ENCODE measurements at places on chromosomes 2 and 18. TPM values are rescaled to one million over a fixed set of nuclear protein-coding genes. Genes with fewer than 3 reads are reported as not detected.

DNA sequence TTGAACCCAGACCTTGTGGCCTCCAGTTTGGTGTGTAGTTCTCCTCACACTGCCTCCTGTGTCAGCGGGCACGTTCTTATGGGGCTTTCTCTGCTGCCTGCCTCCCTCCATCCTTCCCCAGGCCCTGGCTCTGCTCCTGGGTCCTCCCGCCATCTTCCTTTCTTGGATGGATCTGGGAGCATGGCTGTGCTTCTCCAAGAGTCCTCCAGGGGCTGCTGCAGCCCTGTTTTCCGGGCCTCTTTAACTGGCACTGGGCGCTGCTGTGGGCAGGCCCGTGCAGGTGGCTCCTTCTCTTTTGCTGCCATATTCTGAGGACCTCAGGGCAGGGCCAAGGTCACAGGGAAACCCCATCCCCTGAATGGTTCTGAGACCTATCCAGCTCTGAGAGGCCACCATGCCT is 17.8 kb downstream of the THNSL2 start:
- H3K27me3 ChIP-seq = peaks cover 15% of the 10 kb centered on the region
- H3K36me3 ChIP-seq = peaks cover 5% of the 10 kb centered on the region
- H3K27ac ChIP-seq = no peak overlapping the region

- DNase-seq = peak; percentile 24
- no peak overlapping the region for H3K4me3 ChIP-seq
- H3K27me3 ChIP-seq = peaks cover 9% of the 10 kb centered on the region
- H3K36me3 ChIP-seq = peaks cover 2% of the 10 kb centered on the region
- H3K27ac ChIP-seq = no peak overlapping the region
Observed at GRCh38 chr2:129812071-129812470, 167.4 kb upstream of the RAB6C start.

- H3K27ac ChIP-seq = peak overlapping the region; percentile 95
- peak overlapping the region; percentile 88 for H3K4me3 ChIP-seq
- H3K27me3 ChIP-seq = no peaks in the 10 kb centered on the region
- H3K4me1 ChIP-seq = peaks cover 56% of the 10 kb centered on the region
- no peak for DNase-seq
Observed at GRCh38 chr2:226836548-226836885, 663 bp downstream of the RHBDD1 start.

- no peak overlapping the region for H3K27ac ChIP-seq
- H3K4me3 ChIP-seq = no peak overlapping the region
- H3K36me3 ChIP-seq = peaks cover 19% of the 10 kb centered on the region
- no peaks in the 10 kb centered on the region for H3K4me1 ChIP-seq
- no peak for DNase-seq
Observed at GRCh38 chr18:37055137-37055802, 226.3 kb downstream of the KIAA1328 start.

DNA sequence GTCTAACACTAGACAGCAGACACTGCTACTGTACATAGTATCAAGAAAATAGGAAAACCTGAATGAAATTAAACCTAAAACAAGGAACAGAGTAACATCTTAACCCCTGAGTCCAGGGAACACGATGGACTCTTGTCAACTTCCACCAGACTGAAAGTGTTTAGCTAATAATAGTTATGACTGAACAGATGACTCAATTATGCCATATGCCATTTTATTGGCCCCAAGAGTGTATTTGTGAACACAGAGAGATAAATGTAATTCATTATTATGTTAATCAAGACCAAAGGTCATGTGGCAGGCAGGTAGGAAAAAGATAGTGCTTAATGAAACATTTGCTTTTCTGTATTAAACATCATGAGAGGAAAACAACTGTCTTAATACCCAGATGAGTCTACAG is 58.0 kb downstream of the NYAP2 start:
- no peak overlapping the region for H3K4me3 ChIP-seq
- H3K27ac ChIP-seq = no peak overlapping the region
- peaks cover 7% of the 10 kb centered on the region for H3K27me3 ChIP-seq
- H3K4me1 ChIP-seq = no peaks in the 10 kb centered on the region

- H3K36me3 ChIP-seq = no peaks in the 10 kb centered on the region
- no peaks in the 10 kb centered on the region for H3K4me1 ChIP-seq
- H3K4me3 ChIP-seq = no peak overlapping the region
- no peak overlapping the region for H3K27ac ChIP-seq
- H3K27me3 ChIP-seq = peaks cover 21% of the 10 kb centered on the region
- DNase-seq = no peak
Observed at GRCh38 chr2:199370150-199370780, 87.5 kb downstream of the SATB2 start.

DNA sequence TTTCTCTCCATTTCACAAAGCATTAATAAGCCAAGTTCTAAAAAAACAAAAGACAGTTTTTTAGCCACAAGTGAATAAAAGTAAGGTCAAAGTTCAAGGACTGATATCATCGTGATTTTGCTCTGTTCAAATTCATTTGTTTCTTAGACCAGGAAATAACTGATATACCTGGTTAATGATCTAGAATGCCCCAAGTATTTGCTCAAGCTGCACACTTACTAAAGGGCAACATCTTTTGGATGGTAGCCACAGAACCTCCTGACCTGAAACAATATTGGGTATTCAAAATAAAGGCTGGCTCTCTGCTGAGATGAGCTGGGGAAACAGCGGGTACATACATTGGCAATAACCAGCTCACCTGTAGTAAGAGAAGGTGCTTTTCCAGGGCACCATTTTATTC is 314.7 kb upstream of the LYPD1 start:
- no peak for DNase-seq
- H3K4me1 ChIP-seq = no peaks in the 10 kb centered on the region
- H3K4me3 ChIP-seq = no peak overlapping the region
- no peaks in the 10 kb centered on the region for H3K36me3 ChIP-seq
- H3K27me3 ChIP-seq = no peaks in the 10 kb centered on the region
- no peak overlapping the region for H3K27ac ChIP-seq

Gene NLRC4
- total RNA-seq = 0.07 TPM

Gene IL1RN
- 4.6 TPM for total RNA-seq

Gene ACADL
- not detected for total RNA-seq

Gene VWA3B
- total RNA-seq = not detected

Gene AQP4
- total RNA-seq = not detected

Gene ITGA4
- 27.7 TPM for total RNA-seq

Gene IL1F10
- total RNA-seq = not detected

Gene TXNDC2
- not detected for total RNA-seq

Measured in activated CD4-positive, alpha-beta T cell treated with anti-CD3 and anti-CD28 coated beads for 36 hours (primary cell).